Retinal pigment epithelial cell (primary cell): ENCODE measurements at places on chromosomes 7 and 10.

DNA sequence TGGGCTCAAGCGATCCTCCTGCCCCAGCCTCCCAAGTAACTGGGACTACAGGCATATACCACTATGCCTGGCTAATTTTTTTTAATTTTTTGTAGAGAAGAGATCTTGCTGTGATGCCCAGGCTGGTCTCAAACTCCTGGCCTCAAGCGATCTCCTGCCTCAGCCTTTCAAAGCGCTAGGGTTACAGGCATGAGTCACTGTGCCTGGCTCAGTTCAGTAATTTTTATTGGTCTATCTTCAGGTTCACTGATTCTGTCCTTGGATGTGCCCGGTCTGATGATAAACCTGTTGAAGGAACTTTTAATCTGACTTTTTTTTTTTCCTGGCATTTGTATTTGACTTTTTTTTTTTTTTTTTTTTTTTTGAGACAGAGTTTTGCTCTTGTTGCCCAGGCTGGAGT is 40.1 kb upstream of the STRIP2 start:
- no peak for DNase-seq

DNA sequence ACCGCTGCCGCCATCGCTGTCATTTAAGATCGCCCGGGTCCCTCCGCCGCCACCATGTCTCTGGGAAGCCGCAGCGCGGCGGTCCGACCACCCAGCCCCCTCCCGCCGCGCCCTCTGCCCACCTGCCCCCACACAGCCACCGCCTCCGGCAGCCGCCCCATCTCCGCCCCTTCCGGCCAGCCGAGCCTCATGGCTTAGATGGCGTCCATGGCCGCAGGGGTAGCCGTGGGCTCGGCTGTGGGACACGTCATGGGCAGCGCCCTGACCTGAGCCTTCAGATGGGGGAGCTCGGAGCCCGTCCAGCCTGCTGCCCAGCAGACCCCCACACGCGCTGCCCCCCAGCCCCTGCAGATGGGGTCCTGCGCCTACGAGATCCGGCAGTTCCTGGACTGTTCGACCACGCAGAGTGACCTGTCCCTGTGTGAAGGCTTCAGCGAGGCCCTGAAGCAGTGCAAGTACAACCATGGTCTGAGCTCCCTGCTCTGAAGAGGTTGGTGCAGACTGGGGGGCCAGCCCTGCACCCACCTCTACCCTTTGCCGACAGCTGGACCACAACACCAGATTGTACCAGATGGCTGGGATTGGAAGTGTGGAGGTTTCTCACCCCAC is 38.0 kb upstream of the TARP start:
- no peak for DNase-seq

- peak; percentile 68 for DNase-seq
These were observed 44.8 kb upstream of the FAM133B start for GRCh38 chr7:92634924-92635519.

GRCh38 chr7:124201768-124202349 is 169.0 kb upstream of the TMEM229A start:
- peak; percentile 17 for DNase-seq

- DNase-seq: no peak
These were observed 2.7 kb downstream of the EVX1 start for GRCh38 chr7:27245124-27245797.

GRCh38 chr7:105920766-105921165 is 42.3 kb upstream of the CDHR3 start:
- DNase-seq: no peak

- no peak for DNase-seq
These were observed 53.7 kb upstream of the MACC1 start for GRCh38 chr7:20270867-20271266.

DNA sequence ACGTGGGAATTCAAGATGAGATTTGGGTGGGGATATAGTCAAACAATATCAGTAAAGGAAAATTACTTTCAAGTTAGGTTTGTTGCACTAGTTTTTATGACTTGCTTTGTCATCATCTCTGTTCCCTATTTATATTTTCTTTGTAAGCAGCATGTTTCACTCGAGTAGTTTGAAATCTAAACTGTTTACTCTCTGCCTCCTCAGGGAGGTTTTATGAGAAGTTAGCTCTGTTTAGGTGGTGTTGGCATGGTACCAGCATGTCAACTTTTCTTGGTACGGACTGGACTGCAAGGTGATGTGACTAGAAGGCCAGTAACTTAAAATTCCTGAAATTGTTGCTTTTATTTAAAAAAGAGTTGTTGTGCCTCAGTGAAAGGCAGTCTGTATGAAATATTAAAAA is 59.2 kb upstream of the MTPN start:
- peak; percentile 30 for DNase-seq

- DNase-seq: no peak
These were observed 150.2 kb downstream of the SEC23IP start for GRCh38 chr10:120042705-120043104.

- DNase-seq: no peak
These were observed 125.2 kb upstream of the STEAP4 start for GRCh38 chr7:88431882-88432281.

DNA sequence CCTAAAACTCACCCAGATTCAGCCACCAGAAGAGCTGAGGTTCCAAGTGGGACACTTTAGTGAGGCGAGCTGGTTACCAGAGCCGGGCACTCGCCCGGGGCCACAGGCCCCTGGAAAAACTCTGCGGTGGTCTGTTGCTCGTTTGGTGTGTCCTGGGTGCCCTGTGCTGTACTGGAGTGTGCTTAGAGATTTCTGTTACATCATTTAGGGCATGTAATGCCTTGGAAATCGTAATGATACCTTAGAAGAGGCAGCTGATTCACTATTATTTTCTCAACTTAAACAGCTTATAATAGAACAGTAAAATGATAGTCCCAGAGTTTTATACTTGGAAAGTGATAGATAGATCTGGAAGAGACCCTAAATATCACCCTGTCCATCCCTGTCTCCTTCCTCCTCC is 48.5 kb upstream of the BTBD16 start:
- DNase-seq: no peak

DNA sequence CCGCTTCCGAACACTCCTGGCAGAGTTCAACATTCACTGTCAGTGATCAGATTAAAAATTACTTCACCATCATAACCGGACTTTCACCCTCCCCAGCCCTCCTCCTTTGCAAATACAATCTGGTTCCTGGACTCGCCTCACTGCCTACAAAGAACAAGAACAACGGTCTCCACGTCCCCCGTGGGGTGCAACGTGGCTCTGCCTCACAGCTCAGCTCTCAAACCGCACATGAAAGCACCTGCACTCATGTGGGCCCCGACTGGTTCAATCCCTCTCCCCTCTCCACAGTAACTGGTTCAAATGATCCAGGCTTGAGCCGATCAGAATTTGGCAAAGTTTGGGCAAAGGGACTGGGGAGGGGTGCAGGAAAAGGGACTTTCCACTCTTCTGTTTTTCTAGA is 21.0 kb downstream of the ASB13 start:
- DNase-seq: peak; percentile 72

DNA sequence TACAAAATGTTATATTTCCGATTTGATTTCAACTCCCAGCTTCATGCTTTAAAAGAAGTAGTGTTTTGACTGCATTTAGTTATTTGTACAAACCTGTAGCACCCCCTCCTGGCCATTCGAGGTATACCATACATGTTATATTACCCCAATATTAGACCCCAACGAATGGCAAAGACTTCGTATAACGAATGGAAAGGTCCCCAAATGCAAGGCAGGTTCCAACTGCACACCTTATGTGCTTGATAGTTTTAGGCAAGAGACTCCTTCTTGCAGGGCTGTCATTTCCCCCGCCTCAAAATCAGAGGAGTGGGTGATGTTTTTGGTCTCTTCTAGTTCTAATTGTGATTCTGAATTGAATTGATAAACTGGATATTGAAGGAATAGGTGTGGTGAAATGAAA is 101.1 kb upstream of the TARP start:
- no peak for DNase-seq

GRCh38 chr7:103622274-103622673 is 176.3 kb upstream of the SLC26A5 start:
- no peak for DNase-seq

DNA sequence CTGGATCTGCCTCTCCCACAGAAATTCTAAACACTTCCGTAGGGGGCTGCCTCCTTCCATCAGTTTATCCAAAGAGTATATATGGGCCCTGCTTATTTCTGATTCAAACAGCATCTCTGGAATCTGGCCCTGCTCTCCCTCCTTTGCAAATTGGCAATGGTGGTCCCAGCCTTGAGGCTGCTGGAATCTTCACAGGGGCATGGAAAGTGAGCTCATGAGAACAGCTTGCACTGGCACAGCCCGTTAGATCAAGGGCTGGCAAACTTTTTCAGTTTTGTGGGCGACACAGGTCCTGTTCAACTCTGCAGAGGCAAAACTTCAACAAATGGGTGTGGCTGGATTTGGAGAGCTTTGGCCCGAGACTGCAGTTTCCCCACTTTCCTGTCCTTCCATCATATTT is 526.9 kb downstream of the KCNMA1 start:
- DNase-seq: no peak

GRCh38 chr7:120609136-120609753 is 248.7 kb downstream of the TSPAN12 start:
- DNase-seq: no peak

DNA sequence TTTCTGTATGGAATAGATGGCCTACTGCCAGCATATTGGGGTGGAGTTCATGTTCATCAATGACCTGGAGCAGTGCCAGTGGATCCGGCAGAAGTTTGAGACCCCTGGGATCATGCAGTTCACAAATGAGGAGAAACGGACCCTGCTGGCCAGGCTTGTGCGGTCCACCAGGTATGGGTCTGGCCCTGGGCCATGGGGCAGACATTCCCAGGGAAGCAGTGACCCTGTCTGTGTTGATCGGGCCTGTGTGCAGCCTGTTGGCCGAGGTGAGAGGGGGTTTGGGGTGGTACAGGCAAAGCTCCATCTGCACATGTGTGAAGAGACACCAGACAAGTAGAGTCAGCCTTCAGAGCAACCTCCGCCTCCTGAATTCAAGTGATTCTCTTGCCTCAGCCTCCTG is 67.3 kb downstream of the OGDH start:
- no peak for DNase-seq

GRCh38 chr10:5448333-5449001 is 36.1 kb downstream of the NET1 start:
- DNase-seq: no peak

- peak; percentile 88 for DNase-seq
These were observed 78.0 kb downstream of the FAM13C start for GRCh38 chr10:59284118-59284975.

GRCh38 chr10:17029581-17030271 is 99.9 kb downstream of the CUBN start:
- DNase-seq: no peak

- DNase-seq: no peak
These were observed 67.8 kb downstream of the TAF3 start for GRCh38 chr10:7886056-7886455.

DNA sequence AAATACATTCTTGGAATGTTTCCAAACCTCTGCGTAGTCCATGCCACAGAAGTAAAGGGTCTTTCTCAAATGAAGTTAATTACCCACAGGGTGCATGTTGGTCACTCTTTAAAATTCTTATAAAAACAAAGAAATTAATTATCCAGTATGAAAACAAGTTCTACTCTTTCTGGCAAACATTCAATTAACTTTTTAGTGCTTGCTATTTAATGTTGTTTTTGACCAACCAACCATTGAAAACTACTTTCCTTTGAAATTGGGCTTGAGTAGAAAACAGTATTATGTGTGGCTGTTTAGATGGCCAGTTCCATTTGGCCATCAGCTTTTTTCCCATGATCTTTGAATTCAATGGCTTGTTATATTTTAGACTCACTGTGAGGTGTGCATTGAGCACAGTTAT is 83.0 kb downstream of the TAF3 start:
- no peak for DNase-seq

- DNase-seq: no peak
These were observed 254.6 kb downstream of the ANKRD30A start for GRCh38 chr10:37379991-37380390.

DNA sequence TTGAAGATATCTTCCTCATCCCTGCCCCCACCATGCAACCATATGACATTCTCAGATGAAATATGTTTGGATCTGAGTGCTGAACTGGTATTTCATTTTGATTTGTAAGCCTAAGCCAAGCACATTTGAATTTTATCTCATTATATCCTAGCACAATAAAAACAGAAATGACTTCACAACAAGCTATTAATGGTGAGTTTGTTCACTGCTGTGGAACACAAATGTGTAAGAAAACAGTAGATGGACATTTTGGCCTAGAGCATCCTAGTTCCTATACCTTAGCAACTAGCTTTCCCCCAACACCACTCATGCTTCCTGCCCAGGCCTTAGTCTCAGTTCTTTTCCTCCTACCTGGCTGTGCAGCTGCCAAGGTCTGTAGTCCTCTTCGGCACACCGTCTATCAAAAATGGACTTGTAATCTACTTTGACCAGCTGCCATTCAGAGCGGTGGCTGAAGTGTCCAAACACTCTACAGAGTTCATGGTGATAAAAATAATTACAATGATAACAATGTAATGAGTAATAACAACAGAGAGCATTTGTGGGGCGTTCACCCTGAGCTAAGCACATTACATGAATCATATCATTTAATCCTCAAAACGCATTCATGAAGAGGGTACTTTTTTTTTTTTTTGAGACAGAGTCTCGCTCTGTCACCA is 491.9 kb downstream of the SORCS1 start:
- no peak for DNase-seq

DNA sequence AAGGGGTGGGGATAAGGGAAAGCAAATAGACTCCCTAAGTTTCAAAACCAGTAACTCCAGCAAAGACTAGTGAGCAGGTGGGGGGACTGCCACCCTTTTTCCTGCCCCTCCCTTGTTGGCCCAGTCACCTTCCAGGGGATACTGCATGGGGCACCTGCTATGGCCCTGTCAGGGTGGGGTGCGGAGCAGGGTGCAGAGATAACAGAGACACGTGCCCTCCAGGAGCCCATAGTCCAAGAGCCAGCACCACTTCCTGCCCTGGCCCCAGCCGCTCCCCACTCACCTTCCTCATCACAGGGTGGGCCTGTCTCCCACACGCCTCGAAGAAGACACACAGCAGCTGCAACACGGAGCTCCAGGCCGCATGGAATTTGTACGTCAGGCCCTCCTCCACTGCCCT is 20.6 kb downstream of the RRP12 start:
- no peak for DNase-seq

DNA sequence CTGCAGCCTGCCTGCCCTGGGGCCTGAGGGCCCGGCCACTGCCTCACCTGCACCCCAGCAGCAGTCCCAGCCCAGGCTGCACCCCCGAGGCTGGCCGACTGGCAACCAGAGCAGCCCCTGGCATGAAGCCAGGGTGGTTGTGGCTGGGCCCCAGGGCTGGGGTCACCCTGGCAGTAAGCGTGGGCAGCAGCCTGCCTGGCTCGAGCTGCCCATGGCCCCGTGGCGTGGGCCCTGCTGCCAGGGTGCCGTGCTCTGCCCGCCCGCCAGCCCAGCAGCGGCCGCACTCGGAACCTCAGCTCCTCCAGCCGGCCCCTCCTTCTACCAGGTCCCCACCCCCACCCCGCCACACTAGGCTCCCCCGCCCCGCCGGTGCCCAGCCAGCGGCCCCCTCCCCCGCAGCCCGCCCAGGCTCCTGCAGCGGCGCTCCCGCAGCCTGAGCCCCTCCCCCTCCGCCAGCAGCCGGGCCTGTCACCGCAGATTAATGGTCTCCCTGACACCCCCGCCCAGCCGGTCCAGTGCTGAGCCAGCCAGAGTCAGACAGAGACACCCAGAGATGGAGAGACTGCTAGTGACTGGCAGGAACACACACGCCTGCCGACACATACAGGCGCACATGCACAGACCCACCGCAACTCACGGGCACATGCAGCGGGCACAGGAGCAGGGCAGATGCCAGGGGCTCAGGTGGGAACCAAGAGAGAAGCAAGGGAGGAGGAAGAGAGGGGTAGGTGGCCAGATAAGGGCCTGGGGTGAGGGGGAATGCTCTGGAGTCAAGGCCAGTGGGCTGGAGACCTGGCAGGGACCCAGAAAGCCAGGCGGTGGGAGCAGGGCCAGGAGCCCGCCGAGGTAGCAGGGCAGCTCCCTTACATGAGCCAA is 22.4 kb downstream of the KCNH2 start:
- DNase-seq: peak; percentile 39

- DNase-seq: peak; percentile 12
These were observed 227.4 kb downstream of the PRKG1 start for GRCh38 chr10:51301644-51302043.
